Thoracic aorta (tissue), 2 donors: ENCODE measurements at places on chromosomes 3 and 15.

DNA sequence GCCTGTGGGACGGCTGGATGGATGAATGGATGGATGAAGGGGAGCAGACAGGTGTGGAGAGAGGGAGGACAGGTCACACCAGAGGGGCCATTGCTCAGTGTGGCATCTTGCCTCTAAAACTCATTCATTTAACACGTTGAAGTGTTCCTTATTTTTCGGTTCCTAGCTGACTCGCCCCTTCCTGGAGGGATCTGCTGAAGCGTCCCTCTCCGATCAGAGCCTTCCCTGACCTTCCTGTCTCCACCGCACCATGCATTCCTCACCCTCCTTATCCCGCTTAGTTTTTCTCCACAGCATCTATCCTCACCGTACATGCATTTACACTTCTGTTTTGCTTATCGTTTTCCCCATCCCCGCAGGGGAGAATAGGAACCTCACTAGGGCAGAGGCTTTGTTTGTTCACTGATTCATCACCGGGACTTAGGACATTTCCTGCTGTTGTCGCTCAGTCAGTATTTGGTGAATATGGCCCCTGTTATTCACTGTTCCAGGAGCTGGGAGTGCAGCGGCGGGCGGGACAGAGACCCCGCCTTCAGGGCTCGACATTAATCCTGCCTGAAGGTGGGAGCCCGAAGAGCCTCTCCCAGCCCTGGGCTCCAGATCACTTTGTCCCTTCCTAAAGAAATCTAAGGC is 32.0 kb downstream of the FOXL2 start:
- no peak for DNase-seq

GRCh38 chr15:100902436-100903167 is 16.6 kb upstream of the LRRK1 start:
- peak; percentile 30 for DNase-seq

DNA sequence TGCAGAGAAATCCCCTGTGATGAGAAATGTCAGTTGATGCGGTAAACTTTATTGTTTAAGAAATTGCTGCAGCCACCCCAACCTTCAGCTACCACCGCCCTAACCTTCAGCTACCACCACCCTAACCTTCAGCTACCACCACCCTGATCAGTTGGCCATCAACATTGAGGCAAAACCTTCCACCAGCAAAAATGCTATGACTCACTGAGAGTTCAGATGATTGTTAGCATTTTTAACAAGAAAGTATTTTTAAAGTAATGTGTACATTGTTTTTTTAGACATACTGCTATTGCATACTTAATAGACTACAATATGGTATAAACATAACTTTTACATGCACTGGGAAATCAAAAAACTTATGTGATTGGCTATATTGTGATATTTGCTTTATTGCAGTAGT is 30.0 kb downstream of the U2SURP start:
- no peak for DNase-seq

- no peak for DNase-seq
Measured at GRCh38 chr3:21109056-21109455, 642.0 kb downstream of the ZNF385D start.

GRCh38 chr3:11619946-11620652 is 23.6 kb downstream of the VGLL4 start:
- DNase-seq: no peak

GRCh38 chr3:117407317-117407716 is 697.7 kb downstream of the TUSC7 start:
- DNase-seq: no peak

DNA sequence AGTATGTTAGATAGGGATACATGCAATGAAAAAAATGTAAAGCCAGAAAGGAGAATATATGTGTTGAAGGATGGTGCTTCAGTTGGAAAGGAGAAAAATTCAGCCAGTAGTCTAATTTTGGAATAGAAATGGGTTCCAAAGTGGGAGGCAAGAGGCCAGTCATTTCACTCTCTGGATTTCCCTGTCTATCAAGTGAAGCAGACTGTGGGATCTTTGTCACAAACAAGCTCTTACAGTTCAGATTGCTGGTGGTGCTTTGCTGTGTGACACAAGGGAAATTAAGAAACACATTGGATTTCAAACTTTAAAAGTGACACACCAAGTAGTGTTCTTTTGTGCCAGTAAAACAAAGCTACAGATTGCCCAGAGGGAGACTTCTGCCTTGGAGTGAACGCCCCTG is 82.0 kb upstream of the BFSP2 start:
- DNase-seq: no peak
